Activated T-helper 1 cell treated with anti-CD3 and anti-CD28 coated beads, Interleukin-12 subunit alpha, Interleukin-12 subunit beta, Interleukin-2, Interleukin-4 antibody, amounts not matched to agents 30 ng/mL and 10 ng/mL and 1 ng/mL, durations not matched to agents 14 hours and 24 hours and 36 hours (primary cell): ENCODE measurements at places on chromosomes 7 and 10. TPM values are rescaled to one million over a fixed set of nuclear protein-coding genes. Genes with fewer than 3 reads are reported as not detected.
A peak's percentile ranks its signal among the peaks of the same experiment; 100 is the strongest.

GRCh38 chr7:101884671-101885596, 67.5 kb downstream of the CUX1 start:
- H3K4me1 ChIP-seq, result peaks cover 14% of the 10 kb centered on the region
- no peaks in the 10 kb centered on the region for H3K36me3 ChIP-seq
- H3K4me3 ChIP-seq, result no peak overlapping the region
- H3K27ac ChIP-seq, result no peak overlapping the region

DNA sequence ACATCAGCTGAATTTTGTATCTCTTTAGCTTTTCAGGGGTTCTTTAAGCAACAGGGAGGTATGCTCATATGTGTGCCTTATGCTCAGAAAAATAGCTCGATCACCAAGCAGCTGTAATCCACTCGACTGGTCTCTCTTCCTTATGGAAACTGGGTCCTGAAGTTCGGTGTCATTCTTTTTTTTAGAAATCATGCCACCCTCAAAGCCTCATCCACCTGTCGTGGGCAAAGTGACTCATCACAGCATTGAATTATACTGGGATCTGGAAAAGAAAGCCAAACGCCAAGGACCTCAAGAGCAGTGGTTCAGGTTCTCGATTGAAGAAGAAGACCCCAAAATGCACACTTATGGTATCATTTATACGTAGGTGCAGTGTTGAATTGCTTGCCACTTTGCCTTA, 83.6 kb downstream of the FANK1 start:
- DNase-seq, result no peak
- no peaks in the 10 kb centered on the region for H3K4me1 ChIP-seq
- H3K4me3 ChIP-seq, result no peak overlapping the region
- H3K27me3 ChIP-seq, result peaks cover 6% of the 10 kb centered on the region

- H3K36me3 ChIP-seq, result no peaks in the 10 kb centered on the region
- no peak overlapping the region for H3K4me3 ChIP-seq
- no peak for DNase-seq
Measured at GRCh38 chr7:27966219-27966780, 214.3 kb downstream of the JAZF1 start.

- DNase-seq, result no peak
- no peak overlapping the region for H3K27ac ChIP-seq
- no peaks in the 10 kb centered on the region for H3K36me3 ChIP-seq
- no peaks in the 10 kb centered on the region for H3K27me3 ChIP-seq
Measured at GRCh38 chr7:136134503-136134902, 157.3 kb upstream of the MTPN start.

DNA sequence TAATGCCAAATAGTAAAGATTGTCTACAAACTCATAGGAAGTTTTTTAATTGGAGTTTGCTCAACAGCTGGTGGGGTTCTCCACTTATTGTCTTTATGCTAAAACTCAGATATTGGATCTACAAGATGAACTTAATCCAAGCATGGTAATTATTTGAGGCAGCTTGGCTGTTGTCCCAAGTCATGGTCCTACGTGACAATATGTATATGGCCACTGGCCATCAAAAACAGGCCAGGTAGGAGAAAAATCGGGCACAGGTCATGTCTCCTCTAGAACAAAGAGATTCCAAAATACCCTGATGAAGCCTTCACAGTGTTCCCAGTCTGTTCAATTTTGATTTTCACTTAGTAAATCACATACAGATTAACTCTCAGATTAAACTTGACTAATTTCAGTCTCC, 606.4 kb downstream of the TNS3 start:
- H3K27me3 ChIP-seq, result no peaks in the 10 kb centered on the region
- no peak overlapping the region for H3K4me3 ChIP-seq
- H3K36me3 ChIP-seq, result no peaks in the 10 kb centered on the region

DNA sequence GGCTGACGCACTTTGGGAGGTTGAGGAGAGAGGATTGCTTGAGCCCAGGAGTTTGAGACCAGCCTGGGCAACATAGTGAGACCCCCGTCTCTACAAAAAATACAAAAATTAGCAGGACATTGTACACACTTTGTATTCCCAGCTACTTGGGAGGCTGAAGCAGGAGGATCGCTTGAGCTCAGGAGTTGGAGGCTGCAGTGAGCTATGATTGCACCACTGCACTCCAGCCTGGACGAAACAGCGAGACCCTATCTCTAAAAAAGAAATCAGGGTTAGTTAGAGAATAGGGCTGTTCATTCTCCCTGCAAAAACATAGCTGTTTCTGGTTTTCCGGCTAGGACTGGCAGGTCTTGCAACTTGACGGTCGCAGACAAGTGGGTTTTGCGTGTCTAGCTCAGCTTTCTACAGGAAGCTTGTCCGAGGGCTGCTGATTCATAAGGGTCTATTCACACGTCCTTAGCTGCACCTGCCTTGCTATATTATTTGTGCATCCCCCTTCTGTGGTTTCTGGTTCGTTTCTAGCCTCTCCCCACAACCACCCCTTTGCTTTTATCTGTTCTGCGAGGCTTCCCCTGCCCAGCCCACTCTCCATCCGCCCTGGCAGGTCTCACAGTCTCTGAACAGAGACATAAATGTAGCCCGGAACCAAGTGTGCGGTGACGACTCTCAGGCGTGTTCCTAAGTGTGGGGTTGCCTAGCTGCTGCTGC, 10.7 kb downstream of the AMZ1 start:
- peaks cover 17% of the 10 kb centered on the region for H3K27me3 ChIP-seq
- peaks cover 21% of the 10 kb centered on the region for H3K4me1 ChIP-seq
- H3K36me3 ChIP-seq, result no peaks in the 10 kb centered on the region

DNA sequence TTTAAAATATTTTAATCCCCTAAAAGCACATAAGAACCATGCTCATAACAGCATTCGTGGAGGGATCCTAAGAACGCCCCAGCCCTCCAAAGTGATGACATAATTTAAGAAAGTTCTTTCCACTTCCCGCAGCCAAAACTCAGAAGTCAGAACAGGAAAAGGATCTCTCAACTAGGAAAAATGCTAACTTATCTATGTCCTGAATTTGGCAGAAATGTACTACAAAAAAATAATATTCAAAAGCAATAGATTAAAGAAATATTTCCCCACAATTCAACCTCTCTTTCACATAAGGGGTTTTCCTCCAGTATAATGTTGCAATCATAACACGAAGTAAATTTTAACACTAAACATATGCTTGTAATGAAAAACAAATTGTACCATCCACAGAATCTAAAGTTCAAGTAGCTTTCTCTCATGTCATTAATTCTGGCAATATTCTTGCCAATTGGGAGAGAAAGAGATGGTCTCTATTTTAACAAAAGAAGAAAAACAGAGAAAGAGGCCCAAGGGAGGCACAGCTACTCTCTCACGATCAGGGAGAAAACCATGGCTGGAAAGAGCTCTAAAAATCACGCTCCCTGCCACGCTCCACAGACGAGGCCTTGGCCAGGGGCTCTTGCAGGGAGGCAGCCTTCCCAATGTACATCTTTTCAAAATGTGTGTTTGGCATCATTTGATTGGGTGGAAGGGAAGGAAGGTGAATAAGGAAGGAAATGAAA, 22.9 kb downstream of the ASB13 start:
- H3K4me3 ChIP-seq, result no peak overlapping the region
- H3K4me1 ChIP-seq, result peaks cover 14% of the 10 kb centered on the region
- no peak overlapping the region for H3K27ac ChIP-seq

DNA sequence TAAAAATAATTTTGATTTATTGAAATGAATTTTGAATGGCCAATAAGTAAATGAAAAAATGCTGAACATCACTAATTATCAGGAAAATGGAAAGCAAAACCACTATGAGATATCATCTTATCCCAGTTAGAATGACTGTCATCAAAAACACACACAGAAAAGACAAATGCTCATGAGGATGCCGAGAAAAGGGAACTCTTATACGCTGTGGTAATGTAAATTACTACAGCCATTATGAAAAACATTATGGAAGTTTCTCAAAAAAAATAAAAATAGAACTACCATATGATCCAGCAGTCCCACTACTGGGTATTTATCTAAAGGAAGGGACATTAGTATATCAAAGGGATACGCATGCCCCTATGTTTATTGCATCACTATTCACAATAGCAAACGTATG, 15.8 kb downstream of the SCIN start:
- H3K36me3 ChIP-seq, result no peaks in the 10 kb centered on the region
- H3K27ac ChIP-seq, result no peak overlapping the region

- no peak overlapping the region for H3K4me3 ChIP-seq
- H3K36me3 ChIP-seq, result no peaks in the 10 kb centered on the region
- no peaks in the 10 kb centered on the region for H3K4me1 ChIP-seq
- peaks cover 2% of the 10 kb centered on the region for H3K27me3 ChIP-seq
Measured at GRCh38 chr7:90669492-90669891, 73.4 kb downstream of the CDK14 start.

DNA sequence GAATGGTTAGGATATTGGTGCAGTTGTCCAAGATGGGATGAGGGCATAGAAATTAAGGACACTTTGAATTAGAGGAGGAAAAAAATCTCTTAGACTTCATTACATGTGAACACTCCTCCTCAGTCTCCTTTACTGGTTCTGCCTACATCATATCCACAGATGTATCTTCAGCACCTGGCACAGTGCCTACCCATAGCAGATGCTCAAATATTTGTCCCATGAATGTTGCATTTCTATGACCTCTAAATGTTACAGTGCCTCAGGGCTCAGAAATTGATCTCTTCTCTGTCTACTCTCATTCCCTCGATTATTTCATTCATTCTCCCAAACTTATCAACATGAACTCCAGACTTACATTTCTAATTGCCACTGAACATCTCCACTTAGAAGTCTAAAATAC, 17.1 kb downstream of the CNNM1 start:
- peaks cover 5% of the 10 kb centered on the region for H3K27me3 ChIP-seq
- no peak for DNase-seq
- no peak overlapping the region for H3K27ac ChIP-seq
- H3K4me1 ChIP-seq, result no peaks in the 10 kb centered on the region
- no peak overlapping the region for H3K4me3 ChIP-seq

GRCh38 chr7:101506531-101506930, 122.6 kb downstream of the MYL10 start:
- H3K27ac ChIP-seq, result no peak overlapping the region
- no peak overlapping the region for H3K4me3 ChIP-seq
- H3K4me1 ChIP-seq, result peaks cover 33% of the 10 kb centered on the region
- peaks cover 13% of the 10 kb centered on the region for H3K27me3 ChIP-seq
- no peaks in the 10 kb centered on the region for H3K36me3 ChIP-seq
- DNase-seq, result no peak

DNA sequence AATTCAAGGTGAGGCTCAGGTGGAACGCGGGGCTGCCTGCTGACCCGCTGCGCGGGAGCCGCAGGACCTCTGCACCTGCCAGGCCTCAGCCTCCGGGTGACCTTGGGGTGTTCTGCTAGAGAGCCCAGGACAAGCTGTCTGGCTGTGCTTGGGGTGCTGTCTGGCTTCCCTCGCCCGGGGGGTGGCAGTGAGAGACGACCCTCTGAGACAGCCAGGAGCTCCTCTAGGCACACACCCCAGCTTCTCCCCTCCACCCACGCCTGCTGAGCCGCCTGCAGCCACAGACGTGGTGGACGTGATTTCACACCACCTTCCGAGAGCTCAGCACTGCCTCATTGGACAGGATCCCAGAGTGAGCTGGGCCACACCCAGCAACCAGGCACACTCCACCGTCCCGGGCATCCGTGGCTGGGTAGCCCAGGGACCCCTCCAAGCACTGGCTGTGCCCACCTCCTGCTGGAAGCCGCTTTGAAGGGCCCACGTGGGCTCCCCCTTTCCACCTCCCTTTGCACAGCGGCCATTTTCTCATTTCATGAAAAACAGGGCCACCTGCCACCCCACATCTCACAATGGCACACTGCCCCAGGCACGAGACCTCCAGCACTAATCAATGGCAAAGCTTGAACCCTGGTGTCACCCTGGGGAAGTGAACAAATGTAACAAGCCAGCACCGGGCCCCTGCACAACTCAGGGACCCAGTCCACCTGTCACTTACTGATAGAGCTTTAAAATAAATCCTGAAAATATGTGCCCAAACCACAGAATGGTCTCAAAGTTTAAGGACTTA, 35.0 kb downstream of the ZFAND2A start:
- no peaks in the 10 kb centered on the region for H3K36me3 ChIP-seq
- no peak for DNase-seq
- no peak overlapping the region for H3K27ac ChIP-seq
- no peaks in the 10 kb centered on the region for H3K27me3 ChIP-seq
- H3K4me1 ChIP-seq, result no peaks in the 10 kb centered on the region

DNA sequence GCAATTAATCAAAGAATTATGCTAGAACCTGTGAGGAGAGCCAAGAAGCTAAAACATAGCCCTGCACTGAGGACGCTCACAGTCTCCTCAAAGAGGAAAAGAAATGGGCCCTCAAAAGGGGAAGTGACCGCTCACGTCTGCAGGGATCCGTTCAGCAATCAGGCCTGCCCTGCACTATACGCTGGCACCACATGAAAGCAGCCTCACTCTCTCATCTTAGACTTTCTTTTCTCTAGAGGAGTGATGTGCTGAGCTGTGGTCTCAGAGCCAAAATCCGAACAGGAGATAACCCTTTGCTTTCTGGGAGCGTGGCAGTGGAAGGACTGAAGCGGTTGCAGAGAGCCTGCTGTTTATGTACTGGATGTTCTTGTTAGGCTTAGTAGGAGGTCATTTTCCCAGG, 6.3 kb upstream of the IL2RA start:
- H3K27ac ChIP-seq, result peak overlapping the region; percentile 97
- peaks cover 93% of the 10 kb centered on the region for H3K4me1 ChIP-seq
- H3K36me3 ChIP-seq, result peaks cover 4% of the 10 kb centered on the region

GRCh38 chr10:48803801-48804584, 119.3 kb downstream of the WDFY4 start:
- H3K27me3 ChIP-seq, result peaks cover 4% of the 10 kb centered on the region
- H3K27ac ChIP-seq, result no peak overlapping the region
- H3K36me3 ChIP-seq, result peaks cover 5% of the 10 kb centered on the region
- DNase-seq, result no peak
- no peak overlapping the region for H3K4me3 ChIP-seq
- H3K4me1 ChIP-seq, result peaks cover 49% of the 10 kb centered on the region

PNLIP gene
- not detected in 2 replicates for total RNA-seq

NANOS1 gene
- total RNA-seq, result 0.73 and 1.0 TPM in 2 replicates

CCT6A gene
- total RNA-seq, result 308 TPM in 2 replicates

KBTBD2 gene
- total RNA-seq, result 29.0 and 34.0 TPM in 2 replicates

AGAP5 gene
- total RNA-seq, result 10.2 and 11.0 TPM in 2 replicates

EFCAB10 gene
- not detected in 2 replicates for total RNA-seq

RBP3 gene
- total RNA-seq, result not detected in 2 replicates

NCAPG2 gene
- total RNA-seq, result 76.5 and 86.9 TPM in 2 replicates

FAM131B gene
- 0.44 and 0.54 TPM in 2 replicates for total RNA-seq

ANKIB1 gene
- total RNA-seq, result 60.9 and 61.8 TPM in 2 replicates

MRPS24 gene
- total RNA-seq, result 118 and 125 TPM in 2 replicates

ACSM6 gene
- total RNA-seq, result not detected in 2 replicates
